GM23338 (cell line): ENCODE measurements at places on chromosomes 4 and X.

- DNase-seq: no peak
Observed at GRCh38 chrX:2610246-2611170, 80.6 kb upstream of the CD99 start.

DNA sequence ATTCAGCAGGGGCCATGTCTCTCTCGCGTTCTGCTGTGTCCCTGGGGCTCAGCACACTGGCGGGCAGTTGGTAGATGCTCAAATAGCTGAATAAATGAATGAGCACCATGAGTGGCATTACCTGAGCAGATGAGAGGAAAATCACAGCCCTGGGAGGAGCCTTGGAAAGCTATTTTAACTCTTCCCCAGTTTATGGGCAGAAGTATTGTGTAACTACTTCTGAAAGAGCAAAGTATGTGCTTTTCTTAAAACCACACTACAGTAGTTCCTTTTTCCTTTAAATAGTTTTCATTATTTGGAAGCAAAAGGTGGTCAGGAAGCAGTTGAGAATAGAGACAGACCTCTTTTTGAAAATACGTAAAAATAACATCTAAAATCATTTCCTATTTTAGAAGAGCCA, 3.0 kb upstream of the PLAC1 start:
- DNase-seq: no peak

- DNase-seq: no peak
Observed at GRCh38 chr4:44279469-44279868, 169.1 kb downstream of the KCTD8 start.

DNA sequence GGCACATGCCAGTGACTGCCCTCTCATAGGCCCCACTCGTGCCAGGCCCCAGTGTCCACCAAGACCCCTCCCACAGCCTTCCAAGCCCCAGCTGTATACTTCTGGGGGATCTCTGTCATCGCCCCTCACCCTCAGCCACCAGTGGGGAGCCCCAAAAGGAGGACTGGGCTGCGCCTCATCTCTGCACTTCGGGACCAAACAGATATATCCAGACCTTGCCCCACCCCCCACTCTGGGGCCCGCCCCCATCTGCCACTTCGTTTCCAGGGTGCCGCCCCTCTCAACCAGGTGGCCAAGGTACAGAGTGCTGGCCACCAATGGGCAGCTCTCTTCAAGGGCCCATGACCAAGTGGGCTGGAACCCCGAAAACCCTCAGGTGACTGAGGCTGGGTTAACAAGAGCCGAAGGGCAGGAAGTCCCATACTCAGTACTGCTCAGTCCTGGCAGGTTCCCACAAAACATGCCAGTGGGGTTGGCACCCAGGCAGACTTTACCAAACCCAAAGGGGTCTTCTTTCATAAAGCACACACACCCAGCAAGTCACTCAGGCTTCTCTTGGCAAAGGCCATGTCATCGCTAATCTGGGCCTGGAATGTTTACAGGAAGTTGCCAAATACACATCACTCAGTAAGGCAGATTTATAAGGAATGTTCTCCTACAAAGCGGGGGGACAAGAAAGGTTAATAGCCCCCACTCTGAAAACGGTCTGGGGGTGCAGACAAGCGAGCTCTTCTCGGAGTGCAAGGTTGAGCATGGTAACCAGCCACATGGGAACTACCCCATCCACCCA, 4.4 kb downstream of the ZFYVE28 start:
- peak; percentile 63 for DNase-seq

- no peak for DNase-seq
Observed at GRCh38 chrX:148372925-148373324, 127.5 kb upstream of the AFF2 start.

DNA sequence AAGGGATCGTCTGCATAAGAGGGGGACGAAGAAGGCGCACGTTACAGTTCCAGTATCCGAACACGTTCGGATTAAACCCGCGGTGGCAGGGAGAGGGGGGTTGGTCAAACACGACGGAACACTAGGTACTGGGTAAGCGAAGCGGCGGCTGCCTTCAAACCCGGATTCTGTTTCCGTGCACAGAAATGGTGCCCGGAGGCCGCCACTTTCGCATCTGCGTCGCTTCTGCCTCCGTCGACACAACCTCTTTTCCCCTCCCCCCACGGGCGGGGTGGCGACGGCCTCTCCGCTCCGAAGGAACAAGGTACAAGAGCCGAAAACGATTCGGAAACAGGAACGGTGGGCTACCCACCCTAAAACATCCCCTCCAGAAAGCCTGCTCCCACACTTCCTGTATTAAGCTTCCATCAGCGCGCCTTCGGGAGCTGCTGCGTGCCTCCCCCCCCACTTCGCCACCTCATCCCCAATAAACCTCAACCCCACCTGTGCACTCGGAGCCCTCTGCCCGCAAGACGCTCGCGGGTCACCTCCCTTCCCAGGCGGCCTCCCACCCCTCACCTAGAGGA, 667 bp downstream of the G3BP2 start:
- DNase-seq: peak; percentile 67

DNA sequence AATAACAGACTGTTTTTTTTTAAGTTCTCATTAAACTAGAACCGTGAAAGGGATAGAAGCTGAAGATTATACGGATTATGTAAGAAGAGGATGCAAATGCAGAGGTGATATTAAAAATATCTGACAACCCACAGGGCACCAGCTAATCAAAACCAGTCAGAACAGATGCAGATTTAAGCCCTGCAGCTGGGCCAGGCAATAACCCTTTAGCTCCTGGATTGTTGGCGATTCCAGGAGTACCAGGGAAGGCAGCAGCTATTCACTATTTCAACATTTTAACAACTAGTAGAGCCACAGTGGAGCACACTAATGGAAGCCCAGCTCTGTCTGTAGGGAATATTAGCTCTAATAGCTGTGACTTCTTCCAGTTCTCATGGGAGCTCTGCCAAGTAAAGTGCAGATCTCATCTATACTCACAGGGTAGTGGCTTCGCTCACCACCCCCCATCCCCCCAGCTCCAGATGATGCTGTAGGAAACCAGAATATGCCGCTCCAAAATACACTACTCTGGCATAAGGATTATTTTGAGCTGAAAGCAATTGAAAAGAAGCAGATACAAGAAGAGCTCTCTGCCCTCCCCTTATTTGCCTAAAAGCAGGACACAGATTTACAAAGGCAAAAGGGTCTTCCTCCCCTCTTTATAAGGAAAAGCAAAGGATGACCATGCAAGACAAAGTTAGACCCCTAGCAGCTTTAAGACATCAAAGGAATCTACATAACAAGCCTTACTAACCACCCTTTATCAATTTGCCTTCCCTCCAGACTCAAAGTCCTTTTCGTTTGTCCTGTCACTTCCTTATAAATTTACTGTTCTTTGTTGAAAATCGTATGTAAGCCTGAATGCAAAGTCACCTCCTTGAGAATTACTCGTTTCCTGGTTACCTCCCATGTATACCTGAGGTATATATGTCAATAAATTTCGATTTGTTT, 13.7 kb downstream of the SCD5 start:
- peak; percentile 73 for DNase-seq

DNA sequence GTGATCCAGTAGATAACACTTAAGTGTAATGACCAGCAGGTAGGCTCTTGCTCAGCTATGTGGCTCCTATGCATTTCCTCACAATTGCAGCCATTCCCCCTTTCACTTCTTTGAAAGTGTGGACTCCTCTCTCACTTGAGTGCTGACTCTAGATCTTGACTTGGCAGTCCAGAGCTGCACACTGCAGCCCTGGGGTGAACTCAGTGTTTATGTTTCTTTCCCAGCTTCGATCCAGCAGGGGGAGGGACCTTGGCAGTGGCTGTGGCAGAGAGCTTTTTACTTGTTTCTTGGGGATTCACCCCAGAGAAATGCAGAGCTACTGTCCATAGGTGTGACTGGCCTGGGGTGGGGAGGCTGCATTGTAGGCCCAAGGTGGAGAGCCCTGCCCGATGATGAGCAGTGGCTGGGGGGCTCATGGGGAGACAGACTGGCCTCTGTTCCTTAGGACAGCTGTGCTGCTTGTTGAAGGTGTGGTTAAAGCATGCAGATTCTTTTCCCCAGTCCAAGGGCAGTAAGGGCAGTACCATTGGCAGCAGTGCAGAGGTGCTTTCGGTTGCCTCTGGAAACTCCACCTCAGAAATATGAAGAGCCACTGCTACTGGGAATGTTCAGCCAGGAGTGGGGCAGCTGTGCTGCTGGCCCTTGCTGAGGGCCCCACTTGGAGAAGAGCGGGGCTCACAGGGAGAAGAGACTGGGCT, 134.7 kb downstream of the SH3BGRL start:
- DNase-seq: no peak

DNA sequence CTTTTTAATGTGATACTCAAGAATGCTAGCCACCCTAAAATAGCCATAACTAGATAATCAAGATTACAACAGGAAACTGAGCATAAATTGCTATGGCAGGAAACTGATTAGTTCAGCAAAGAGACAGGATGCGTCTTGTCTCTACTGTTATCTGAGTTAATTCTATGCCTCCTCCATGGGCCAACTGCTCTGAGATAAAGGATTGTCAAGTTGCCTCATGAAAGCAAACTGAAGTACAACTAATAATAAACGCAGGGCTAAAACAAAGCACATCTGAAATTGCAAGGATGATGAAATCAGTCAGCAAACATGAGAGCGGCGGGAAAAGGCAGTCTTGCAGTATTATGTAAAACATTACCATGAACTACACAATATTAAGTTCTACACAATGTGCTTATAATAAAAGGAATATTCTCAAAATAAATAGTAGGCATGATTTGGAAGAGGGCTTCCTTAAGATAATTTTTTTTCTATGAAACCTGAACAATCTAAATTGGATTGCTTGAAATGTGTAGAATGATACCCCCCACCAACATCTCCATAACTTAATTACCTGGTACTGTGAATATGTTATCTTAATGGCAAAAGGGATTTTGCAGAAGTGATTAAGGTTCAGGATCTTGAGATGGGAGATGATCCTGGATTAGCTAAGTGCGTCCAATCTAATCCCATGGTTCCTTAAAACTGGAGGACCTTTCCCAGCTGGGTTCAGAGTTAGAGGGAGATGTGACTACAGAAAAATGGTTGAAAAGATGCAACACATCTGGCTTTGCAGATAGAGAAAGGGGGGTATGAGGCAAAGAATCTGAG, 65.9 kb downstream of the ANTXR2 start:
- no peak for DNase-seq

GRCh38 chrX:13506574-13506973, 62.8 kb upstream of the EGFL6 start:
- DNase-seq: peak; percentile 46

DNA sequence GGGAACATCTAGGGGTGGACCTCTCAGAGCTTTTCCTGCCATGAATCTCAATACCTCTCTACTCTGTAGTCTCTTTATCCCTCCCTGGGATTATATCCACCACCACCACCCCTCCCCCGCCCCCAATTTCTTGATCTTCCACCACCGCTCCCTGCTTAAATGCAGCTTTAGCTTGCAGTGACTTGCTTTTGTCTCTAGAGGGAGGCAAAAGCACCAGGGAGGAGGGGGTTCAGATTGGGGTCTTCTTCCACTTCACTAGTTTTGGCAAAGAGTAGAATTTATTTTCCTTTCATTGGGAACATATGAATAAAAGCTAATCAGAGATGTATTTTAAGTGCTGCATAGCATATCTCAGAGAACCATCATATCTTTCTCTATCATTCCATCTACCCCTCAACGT, 5.5 kb downstream of the ARHGAP36 start:
- peak; percentile 63 for DNase-seq

DNA sequence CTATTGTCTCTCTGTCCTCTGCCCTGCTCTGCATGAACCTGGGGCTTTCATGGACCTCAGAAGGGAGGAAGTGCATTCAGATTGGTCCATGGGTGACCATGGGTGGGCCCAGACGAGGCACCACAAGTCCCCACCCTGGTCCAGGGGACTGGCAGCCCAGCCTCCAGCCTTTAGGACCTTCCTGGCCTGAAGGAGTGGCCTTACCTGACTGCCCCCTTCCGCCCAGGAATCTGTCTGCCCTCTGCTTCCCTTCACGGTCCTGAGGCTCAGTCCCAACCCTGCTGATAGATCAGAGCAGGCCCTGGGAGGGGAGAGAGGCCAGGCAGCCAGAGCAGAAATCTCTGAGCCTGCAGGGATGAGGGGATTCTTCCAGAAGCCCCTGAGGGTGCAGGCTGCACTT, 455.4 kb downstream of the PCDH18 start:
- DNase-seq: no peak

DNA sequence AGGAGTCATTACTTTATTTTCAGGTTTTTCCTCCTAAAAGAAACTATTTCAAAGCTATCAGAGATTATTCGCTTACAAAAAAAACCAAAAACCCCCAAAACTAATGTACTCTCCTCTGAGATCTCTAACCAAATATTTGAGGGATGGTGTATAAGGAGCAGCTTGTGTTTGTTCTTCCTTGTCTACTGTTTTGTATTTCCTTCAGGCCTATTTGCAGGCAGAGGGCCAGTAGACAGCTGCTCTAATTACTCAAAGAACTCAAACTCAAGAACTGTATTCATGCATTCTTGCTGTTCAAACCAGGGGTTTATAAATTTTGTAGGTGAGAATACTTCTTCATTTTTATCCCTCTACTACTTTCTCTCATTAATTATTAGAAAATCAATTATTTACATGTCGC, 51.3 kb downstream of the SH3RF1 start:
- DNase-seq: no peak

DNA sequence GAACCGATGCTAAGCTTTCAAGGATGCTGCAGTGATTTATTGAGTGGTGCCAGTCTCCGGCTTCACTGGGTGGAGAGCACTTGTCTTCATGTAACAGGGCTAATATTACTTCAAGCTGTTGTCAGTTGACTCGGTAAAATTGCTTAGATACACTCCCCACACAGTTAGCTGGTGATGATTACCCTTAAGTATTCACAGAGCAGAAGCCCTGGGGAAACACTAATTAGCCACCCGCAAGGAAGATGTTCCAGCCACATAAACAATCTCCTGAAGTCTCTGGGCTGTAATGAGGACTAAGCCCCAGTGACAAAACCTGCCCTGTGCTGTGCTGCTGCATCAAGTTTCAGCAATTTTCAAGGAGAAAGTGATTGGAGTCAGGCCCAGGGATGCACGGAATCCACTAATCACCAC, 37.3 kb upstream of the GK2 start:
- no peak for DNase-seq

DNA sequence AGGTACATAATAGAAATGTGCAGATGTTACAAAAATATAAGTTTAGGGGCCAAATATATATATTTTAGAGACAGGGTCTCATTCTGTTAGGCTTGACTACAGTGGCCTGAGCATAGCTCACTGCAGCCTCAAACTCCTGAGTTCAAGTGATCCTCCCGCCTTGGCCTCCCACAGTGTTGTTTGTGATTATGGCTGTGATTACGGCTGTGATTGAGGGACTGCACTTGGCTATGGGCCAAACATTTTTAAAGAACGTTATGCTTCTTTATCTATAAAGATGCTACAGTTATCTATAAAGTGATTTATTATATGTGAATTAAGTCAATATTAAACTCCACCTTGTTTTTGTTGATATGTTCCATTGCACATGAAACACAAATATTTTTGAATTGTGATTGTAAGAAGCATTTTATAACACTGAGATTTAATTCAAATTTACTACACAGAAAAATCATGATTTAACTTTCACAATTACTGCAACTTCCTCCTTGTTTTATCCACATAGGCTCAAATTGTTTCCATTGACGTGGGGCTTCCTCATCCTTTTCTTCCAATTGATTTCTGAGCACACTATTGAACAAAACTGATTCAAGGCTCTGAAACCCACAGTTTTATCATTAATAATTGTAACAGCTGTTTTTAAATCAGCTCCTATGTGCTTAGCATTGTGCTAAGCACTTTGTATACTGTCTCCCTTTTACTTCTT, 68.4 kb upstream of the BMPR1B start:
- DNase-seq: no peak

GRCh38 chr4:47478804-47479203, 6.3 kb upstream of the ATP10D start:
- DNase-seq: no peak

GRCh38 chrX:9805956-9806355, 19.7 kb downstream of the SHROOM2 start:
- DNase-seq: no peak

- DNase-seq: peak; percentile 62
Observed at GRCh38 chrX:33725535-33726210, 406.4 kb downstream of the FAM47A start.
